ENCODE measurements at places on chromosomes 12 and 14. TPM values are rescaled to one million over a fixed set of nuclear protein-coding genes. Genes with fewer than 3 reads are reported as not detected.

Gene ACOT6
- not detected for total RNA-seq

Gene ATXN7L3B
- total RNA-seq, result 17.5 TPM

Gene ETFBKMT
- 0.87 TPM for total RNA-seq

Gene NDUFA9
- total RNA-seq, result 101 TPM

Gene PRKD1
- 2.4 TPM for total RNA-seq

Gene CLEC6A
- not detected for total RNA-seq

Gene INSM2
- 0.05 TPM for total RNA-seq

Gene DTX1
- total RNA-seq, result 0.36 TPM

Gene GDF3
- not detected for total RNA-seq

Gene AMN
- total RNA-seq, result 0.46 TPM

Gene RNU6-7
- not detected for total RNA-seq

Gene TRMT5
- 13.9 TPM for total RNA-seq

All from A549 treated with AZD2906 at 1 μM for 4 hours (cell line).